ENCODE measurements at places on chromosomes 12 and 14.

DNA sequence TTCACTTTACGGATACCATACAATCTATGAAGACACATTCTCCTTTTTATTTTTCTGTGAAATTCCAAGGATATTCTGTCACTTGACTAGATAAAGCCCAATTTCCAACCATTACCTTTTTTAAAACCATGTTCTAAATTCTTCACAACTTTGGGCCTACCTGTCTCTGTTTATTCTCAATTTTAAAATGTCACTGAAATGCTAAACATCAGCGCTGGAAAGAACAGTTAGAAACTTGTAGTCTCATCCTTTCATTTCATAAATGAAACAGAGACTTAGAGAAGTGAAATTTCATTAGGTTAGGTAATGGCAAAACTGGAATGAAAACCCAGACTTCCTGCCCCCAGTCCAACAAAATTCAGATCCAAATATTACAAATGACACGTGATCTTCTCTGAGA lies 396.2 kb downstream of the CCDC91 start:
- DNase-seq, result no peak

- DNase-seq, result no peak
Measured at GRCh38 chr12:92735131-92735721, 32.4 kb downstream of the PLEKHG7 start.

DNA sequence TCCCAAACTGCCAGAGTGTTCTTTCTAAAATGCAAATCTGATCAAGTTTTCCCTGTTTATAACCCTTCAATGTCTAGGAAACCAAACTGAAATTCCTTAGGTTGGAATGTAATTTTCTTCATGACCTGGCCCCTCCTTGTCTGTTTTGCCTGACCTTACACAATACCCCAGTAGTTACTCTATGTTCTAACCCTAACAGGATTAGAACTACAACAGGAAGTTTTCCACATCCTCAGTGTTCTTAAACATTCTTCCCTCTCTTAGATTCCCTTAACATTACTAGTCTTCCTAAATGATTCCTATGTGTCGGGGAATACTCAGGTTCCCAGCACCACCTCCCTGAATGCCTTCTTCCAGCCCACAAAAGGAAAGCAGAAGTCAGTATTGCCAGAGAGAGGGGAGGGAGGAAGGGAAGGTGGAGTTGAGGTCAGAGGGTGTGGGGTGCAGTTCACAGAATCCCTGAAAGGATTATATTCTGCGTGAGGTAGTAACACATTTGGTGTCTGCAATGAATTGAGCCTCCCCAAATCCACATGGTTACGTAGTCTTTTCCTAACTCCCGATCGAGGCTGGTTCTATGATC lies 72.6 kb downstream of the BBS10 start:
- no peak for DNase-seq

GRCh38 chr12:110109037-110109836 lies 14.9 kb upstream of the IFT81 start:
- DNase-seq, result no peak

- no peak for DNase-seq
Measured at GRCh38 chr14:84453307-84453950, 1076.5 kb upstream of the FLRT2 start.

GRCh38 chr14:62117751-62118105 lies 355.5 kb downstream of the SNAPC1 start:
- DNase-seq, result no peak

DNA sequence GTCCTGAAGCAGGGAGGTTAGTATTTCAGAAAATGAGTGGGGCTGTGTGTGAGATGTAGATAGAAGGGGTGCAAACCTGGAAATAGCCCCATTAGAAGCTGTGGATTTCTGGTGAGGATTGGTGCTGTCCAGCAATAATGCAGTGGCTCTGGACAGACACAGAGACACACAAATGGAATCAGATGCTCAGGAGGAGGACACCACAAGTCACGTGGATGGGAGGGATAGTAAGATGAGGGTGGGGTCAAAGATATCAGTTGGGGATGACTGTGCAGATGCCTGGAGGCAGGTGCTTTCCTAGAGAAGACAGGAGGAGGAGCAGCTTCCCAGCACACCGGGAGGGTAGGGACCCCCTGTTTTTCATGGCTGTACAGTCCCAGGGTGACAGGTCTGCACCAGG lies 136.5 kb downstream of the PLXNC1 start:
- DNase-seq, result no peak

- DNase-seq, result no peak
Measured at GRCh38 chr14:100526632-100527031, 60.6 kb downstream of the BEGAIN start.

DNA sequence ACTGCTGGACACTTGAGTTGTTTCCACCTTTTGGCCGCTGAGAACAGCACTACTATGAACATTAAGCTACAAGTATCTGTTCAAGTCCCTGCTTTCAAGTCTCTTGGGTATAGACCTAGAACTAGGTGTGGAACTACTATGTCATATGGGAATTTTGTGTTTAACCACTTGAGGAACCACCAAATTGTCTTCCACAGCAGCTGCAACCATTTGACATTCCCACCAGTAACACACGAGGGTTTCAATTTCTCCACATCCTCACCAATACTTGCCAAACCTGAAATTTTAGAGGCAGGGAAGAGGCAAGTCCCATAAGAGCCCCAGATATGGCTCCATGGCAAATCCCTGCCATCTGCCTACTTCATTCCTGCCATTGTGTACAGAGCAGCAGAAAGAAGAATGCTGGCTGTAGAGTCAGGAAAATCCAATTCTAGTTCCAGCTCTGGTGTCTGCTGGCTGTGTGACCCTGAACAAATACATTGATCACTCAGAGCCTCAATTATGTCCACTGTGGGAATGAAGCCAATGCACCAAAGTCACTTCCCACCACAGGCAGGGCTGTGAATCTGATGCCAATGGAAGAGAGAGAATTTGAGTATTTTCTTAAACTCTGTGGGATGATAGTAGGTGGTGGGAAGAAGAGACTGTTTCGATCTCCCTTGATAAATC lies 17.8 kb downstream of the PITPNM2 start:
- no peak for DNase-seq

GRCh38 chr12:6768990-6769389 lies 2.8 kb downstream of the PTMS start:
- peak; percentile 91 for DNase-seq

- no peak for DNase-seq
Measured at GRCh38 chr14:102917056-102917385, 5.4 kb upstream of the AMN start.

DNA sequence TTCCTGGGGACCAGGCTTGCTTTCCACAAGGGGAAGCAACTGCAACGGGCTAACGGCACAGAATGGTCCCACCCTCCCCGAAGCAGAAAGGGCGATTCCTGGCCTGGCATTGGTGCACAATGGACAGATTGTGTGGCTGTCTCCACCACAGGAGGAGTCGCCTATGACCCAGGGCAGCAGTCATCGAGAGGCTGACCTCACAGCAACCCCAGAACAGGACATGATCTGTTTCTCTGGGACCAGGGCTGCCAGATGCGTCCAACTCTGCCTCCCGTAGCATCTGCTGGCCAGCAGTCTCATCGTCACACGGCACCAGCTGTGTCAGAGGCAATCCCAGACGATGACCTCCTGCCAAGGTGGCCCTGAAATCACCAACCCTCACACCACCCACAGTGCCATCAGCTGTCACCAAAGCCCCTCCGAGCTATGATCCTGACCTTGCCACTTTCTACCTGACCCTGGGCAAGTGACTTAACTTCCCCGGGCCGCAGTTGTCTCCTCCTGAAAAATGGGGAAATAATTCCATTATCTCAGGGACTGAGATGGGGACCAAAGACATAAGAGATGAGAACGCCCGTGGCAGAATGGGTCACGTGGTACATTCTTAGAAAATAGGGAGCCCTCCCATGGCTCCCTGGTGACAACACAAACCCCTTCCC lies 86.7 kb downstream of the CHGA start:
- no peak for DNase-seq

GRCh38 chr14:25394791-25395391 lies 344.9 kb upstream of the STXBP6 start:
- no peak for DNase-seq

DNA sequence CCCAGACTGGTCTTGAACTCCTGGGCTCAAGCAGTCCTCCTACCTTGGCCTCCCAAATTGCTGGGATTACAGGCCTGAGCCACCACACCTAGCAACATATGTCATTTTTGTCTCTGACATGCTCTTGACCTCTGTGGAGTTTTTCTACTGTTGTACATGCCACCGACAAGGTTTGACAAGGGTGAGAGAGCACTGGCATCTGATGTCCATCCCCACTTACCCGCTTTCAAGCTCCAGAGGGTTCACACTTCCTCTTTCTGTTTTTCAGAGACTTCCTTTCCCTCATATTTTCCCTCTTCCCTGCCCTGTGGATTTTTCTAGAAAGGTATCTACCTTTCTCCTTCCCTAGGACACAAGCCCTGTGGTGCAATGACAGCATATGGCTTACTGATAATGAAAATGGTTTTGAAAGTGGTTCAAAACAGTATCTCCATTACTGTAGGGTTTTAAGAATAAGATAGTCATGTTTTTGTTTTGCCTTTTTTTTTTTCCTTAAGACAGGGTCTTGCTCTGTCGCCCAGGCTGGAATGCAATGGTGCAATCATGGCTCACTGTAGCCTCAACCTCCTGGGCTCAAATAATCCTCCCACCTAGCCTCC lies 27.7 kb upstream of the PLEKHG3 start:
- DNase-seq, result no peak

DNA sequence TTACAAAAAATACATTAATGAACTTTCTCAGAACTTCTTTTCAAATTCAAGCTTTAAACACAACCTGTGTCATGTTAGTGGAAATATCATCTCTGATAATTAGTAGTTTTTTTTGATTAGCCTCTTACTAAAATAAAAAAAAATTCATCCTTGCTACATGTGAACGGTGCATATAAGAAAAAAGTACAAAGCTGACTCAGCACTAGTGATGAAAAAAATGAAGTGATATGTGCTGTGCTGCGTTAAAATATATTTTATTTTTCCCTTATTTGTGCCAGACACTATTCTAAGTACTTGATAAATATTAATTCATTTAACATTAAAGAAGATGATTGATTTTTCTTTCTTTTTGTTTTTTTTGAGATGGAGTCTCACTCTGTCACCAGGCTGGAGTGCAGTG lies 7.5 kb downstream of the IKBIP start:
- no peak for DNase-seq

- DNase-seq, result no peak
Measured at GRCh38 chr12:107776171-107776570, 1.7 kb downstream of the ASCL4 start.

DNA sequence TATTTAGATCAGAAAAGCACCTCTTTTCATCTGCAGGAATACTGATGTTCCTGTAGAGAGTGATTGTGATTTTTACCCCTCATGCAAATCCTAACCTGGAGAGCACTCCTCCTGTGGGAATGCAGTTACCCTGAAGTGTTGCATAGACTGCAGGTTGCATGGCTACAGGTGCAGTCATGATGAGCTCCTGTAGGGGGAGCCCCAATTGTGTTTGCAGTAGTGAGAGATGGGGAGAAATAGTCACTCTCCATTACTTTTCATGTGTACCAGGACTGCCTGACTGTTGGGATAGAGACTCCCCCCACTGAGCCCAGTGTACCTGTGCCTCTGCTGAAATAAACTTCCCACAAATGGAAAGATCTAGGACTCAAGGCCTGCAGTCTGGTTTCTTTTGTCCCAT lies 1086.5 kb downstream of the SLC6A15 start:
- DNase-seq, result peak; percentile 84

DNA sequence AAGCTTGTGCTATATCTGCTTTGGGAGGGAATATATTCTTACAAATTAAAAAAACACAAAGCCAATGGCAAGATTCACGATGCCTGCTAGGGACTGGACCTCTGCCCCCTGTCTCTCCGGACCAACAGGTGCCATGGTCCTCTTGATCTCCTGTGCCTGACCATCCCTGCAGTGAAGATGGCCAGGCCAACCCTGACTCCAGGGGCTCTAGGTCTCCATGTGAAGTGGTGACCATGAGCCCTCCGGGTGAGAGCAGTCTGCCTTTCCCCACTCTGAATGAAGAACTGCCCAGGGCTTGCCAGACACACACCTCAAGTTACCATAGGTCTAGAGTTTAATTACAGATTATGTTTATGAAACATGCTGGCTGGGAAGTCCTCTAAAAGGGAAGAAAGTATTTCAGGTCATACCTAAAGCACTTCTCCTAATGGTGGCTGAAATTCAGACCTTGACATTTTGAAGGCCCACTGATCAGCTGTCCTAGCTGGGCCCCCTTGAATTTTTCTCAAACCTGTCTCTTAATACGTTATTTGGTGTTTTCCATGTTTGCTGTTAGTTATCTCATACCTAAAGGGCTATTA lies 1.4 kb downstream of the ARHGDIB start:
- no peak for DNase-seq

- no peak for DNase-seq
Measured at GRCh38 chr14:52977798-52978197, 26.9 kb upstream of the FERMT2 start.

GRCh38 chr14:50397390-50398188 lies 908 bp upstream of the CDKL1 start:
- DNase-seq, result no peak

DNA sequence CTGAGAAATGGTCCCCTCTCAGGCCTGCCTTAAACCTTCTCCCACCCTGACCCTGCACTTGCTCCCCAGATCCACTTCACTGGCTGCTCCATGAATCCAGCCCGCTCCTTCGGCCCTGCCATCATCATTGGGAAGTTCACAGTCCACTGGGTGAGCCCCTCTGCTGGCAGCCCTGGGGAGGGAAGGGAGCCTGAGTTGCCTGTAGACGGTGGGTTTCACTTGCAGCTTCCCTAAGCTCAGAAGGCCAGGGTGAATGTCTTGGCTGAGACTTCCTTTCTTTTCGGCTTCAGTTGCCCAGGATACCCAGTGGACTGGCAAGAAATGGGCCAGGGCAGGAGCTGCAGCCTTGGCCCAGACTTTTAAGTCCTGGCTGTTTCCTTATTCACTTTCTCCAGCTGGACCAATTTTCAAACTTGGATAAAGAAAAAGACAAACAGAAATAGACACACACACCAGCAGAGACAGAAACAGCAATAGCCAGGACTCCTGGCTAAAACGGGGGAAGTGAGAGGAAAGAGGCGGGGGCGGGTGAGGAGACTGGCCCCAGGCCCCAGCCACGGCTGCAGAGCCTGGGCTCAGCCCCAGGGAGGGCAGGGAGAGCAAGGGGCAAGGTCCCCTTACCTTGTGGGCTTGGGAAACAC lies 2.0 kb downstream of the AQP6 start:
- DNase-seq, result no peak

DNA sequence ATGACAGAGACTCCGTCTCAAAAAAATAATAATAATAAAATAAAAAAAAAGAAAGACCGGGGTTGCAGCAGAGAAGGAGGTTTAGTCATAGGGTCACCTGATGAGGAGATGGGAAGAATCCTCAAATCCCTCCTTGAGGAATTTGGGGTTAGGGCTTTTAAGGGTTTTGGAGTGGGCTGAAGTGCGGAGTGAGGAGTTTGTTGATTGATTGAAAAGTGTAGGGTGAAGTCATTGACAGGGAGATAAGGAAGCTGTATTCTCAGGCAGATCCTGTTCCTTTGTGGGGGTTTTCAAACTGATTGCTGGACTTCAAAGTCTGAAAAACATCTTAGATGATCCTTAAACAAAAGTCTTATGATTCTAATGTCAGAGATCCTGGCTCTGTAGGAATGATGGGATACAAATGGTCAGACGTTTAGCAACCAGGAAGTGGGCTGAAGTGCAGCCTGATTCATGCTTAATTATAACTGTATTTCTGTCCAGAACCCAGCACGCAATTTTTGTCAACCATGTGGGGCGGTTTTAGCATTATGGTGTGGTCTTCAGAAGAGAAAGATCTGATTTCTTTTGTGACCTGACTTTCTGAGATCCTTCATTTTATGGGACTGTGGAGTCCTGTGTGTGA lies 16.0 kb downstream of the FNTB start:
- DNase-seq, result no peak

GRCh38 chr12:14714437-14714836 lies 18.0 kb upstream of the GUCY2C start:
- DNase-seq, result peak; percentile 91
